ENCODE measurements at places on chromosomes 6 and 20. TPM values are rescaled to one million over a fixed set of nuclear protein-coding genes. Genes with fewer than 3 reads are reported as not detected.

- no peak for DNase-seq
- peaks cover 18% of the 10 kb centered on the region for H3K4me1 ChIP-seq
- H3K27ac ChIP-seq, result no peak overlapping the region
- no peaks in the 10 kb centered on the region for H3K27me3 ChIP-seq
Observed at GRCh38 chr6:20881365-20881764, 347.1 kb downstream of the CDKAL1 start.

- H3K27me3 ChIP-seq, result no peaks in the 10 kb centered on the region
- no peak overlapping the region for H3K4me3 ChIP-seq
- peaks cover 11% of the 10 kb centered on the region for H3K4me1 ChIP-seq
- no peak for DNase-seq
Observed at GRCh38 chr20:32780749-32781655, 18.8 kb downstream of the DNMT3B start.

GRCh38 chr6:31079656-31080261, 32.6 kb downstream of the C6orf15 start:
- H3K36me3 ChIP-seq, result no peaks in the 10 kb centered on the region
- peaks cover 16% of the 10 kb centered on the region for H3K4me1 ChIP-seq
- H3K27ac ChIP-seq, result no peak overlapping the region
- no peaks in the 10 kb centered on the region for H3K27me3 ChIP-seq

DNA sequence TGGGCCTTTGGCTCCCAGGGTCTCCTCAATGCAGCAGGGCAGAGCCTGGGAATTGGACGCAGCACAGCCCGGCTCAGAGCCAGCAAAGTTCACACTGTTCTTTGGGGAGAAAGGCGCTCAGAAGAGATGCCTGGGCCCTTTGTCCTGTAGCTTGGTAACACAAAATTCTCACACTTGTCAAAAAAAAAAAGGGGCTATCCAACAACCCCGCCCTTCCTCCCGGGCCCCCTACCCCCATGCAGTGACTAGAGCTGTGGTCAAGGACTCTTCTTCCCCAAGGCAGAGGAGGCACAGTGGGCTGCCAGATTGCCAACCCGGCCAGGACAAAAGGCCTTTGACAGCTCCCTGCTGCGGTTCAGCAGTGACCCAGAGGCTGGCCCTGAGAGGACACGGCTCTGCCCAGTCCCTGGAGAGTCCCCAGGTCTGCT, 2.0 kb downstream of the NKAIN4 start:
- no peak for DNase-seq
- peaks cover 26% of the 10 kb centered on the region for H3K4me1 ChIP-seq
- H3K27ac ChIP-seq, result no peak overlapping the region
- no peak overlapping the region for H3K4me3 ChIP-seq

GRCh38 chr6:2782825-2783187, 17.6 kb downstream of the WRNIP1 start:
- no peaks in the 10 kb centered on the region for H3K4me1 ChIP-seq
- no peak overlapping the region for H3K4me3 ChIP-seq
- H3K27me3 ChIP-seq, result no peaks in the 10 kb centered on the region
- no peak overlapping the region for H3K27ac ChIP-seq
- H3K36me3 ChIP-seq, result peaks cover 58% of the 10 kb centered on the region

DNA sequence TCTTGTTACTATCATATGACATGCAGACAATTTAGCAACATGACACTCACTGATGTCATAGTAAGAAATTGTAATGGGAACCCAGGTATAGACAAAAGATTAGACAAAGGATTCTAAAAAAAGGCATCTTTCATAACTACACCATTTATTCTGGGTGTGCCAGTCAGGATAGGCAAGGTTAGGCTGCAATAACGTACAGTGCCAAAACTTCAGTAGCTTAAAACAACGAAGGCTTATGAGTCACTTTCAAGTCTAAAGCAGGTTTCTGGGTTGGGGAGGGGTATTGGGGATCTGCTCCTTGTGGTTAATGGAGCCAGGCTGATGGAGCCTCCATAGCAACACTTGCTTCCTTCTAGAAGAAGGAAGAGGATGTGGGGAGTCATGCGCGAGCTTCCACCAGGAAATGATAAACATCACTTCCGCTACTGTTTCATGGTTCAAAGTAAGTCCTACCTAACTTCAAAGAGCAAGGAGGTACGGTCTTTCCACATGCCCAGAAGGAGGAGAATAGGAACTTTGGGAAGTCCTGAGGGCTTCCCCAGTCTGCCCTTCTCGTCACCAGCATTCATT, 2.0 kb upstream of the GTSF1L start:
- H3K36me3 ChIP-seq, result no peaks in the 10 kb centered on the region
- DNase-seq, result no peak
- no peaks in the 10 kb centered on the region for H3K4me1 ChIP-seq
- peaks cover 14% of the 10 kb centered on the region for H3K27me3 ChIP-seq
- no peak overlapping the region for H3K4me3 ChIP-seq

DNA sequence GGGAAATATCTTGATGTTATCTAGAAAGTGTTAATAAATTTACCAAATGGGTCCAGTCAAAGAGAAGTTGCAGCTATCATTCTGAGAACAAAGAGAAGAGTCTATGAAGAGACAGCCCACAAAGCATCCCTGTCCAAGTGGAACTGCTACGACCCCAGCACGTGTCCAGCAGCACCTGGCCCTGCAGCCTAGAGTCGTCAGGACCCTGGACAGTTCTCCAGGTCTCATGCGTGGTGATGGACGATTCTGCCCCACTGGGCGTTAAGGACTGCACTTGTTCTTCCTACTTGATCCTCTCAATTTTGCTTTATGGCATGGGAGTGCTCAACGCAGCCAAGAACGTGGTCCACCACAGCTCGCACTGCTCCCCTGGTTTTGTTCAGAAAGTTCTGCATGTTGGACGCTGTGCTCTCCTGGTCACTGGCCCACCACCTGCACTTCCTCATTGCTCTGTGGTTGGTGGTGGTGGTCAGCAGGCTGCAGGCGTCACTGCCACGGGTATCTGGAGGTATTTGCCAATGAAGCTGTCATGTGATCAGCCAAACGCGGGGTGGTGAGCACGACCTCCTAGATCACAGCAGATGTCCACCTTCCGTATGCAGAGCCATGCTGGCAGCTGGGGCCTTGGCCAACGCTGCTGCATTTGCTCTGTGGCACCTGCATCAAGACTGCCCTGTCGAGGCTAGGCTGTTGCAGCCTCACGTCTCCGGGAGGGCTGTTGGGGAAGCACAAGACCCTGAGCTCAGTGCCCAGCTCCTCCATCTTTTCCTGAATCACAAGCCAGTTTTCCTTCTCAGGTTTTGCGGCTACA, 356.4 kb downstream of the CDH4 start:
- H3K36me3 ChIP-seq, result no peaks in the 10 kb centered on the region
- DNase-seq, result peak; percentile 11
- no peaks in the 10 kb centered on the region for H3K27me3 ChIP-seq
- H3K4me1 ChIP-seq, result no peaks in the 10 kb centered on the region
- H3K4me3 ChIP-seq, result no peak overlapping the region

DNA sequence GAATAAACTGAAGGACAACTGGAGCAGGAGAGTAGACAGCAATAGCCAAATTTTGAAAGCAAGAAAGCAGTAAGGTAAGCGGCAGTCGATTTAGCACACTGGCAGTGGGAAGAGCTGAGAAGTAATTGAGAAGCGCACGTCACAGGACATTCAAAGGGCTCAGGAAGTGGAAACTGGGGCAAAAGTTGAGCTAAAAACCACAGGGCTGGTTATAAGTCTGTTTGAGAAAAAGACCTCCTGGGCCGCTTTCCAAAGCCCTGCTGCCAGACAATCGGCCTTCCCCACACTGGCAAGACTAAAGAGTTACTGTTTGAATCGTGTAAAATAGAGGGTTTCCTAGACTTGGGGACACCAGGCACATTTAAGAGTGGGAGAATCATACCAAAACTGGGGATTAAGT, 161.4 kb downstream of the DNAH8 start:
- H3K4me1 ChIP-seq, result peaks cover 6% of the 10 kb centered on the region
- H3K4me3 ChIP-seq, result no peak overlapping the region
- no peaks in the 10 kb centered on the region for H3K36me3 ChIP-seq
- DNase-seq, result no peak

GRCh38 chr20:2169456-2170088, 67.9 kb downstream of the STK35 start:
- no peak overlapping the region for H3K4me3 ChIP-seq
- H3K27me3 ChIP-seq, result peaks cover 54% of the 10 kb centered on the region
- H3K4me1 ChIP-seq, result peaks cover 6% of the 10 kb centered on the region
- DNase-seq, result no peak
- no peak overlapping the region for H3K27ac ChIP-seq
- no peaks in the 10 kb centered on the region for H3K36me3 ChIP-seq

DNA sequence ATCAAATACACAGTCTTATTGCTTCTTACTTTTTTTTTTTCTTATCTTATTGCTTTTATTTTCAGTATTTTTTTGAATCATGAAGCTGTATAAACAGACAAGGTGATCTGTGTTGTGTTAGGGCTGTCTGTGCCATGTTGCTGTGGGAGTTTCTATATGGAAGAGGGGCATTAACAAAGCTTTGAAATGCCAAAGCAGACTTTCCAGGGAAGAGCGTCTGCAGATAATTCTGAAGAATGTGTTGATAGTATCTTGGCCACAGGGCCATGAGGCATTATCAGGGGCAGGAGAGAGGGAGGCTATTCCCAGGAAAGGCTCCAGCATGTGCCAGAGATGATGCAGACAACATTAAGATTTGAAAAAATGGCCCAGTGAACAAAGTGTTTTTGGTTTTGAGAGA, 354.5 kb downstream of the UTRN start:
- no peaks in the 10 kb centered on the region for H3K4me1 ChIP-seq
- no peaks in the 10 kb centered on the region for H3K36me3 ChIP-seq
- H3K27ac ChIP-seq, result no peak overlapping the region
- no peak overlapping the region for H3K4me3 ChIP-seq

GRCh38 chr20:38261054-38261390, 487 bp upstream of the KIAA1755 start:
- H3K4me1 ChIP-seq, result peaks cover 9% of the 10 kb centered on the region
- H3K4me3 ChIP-seq, result no peak overlapping the region
- H3K27me3 ChIP-seq, result peaks cover 18% of the 10 kb centered on the region
- DNase-seq, result no peak
- H3K36me3 ChIP-seq, result no peaks in the 10 kb centered on the region

GRCh38 chr20:54112221-54112884, 42.0 kb upstream of the BCAS1 start:
- peaks cover 24% of the 10 kb centered on the region for H3K4me1 ChIP-seq
- DNase-seq, result peak; percentile 72
- no peaks in the 10 kb centered on the region for H3K36me3 ChIP-seq
- H3K27ac ChIP-seq, result no peak overlapping the region
- no peak overlapping the region for H3K4me3 ChIP-seq

- peaks cover 21% of the 10 kb centered on the region for H3K4me1 ChIP-seq
- peak overlapping the region; percentile 67 for H3K27ac ChIP-seq
- H3K27me3 ChIP-seq, result no peaks in the 10 kb centered on the region
- H3K36me3 ChIP-seq, result no peaks in the 10 kb centered on the region
Observed at GRCh38 chr20:53873230-53873604, 197.2 kb downstream of the BCAS1 start.

DNA sequence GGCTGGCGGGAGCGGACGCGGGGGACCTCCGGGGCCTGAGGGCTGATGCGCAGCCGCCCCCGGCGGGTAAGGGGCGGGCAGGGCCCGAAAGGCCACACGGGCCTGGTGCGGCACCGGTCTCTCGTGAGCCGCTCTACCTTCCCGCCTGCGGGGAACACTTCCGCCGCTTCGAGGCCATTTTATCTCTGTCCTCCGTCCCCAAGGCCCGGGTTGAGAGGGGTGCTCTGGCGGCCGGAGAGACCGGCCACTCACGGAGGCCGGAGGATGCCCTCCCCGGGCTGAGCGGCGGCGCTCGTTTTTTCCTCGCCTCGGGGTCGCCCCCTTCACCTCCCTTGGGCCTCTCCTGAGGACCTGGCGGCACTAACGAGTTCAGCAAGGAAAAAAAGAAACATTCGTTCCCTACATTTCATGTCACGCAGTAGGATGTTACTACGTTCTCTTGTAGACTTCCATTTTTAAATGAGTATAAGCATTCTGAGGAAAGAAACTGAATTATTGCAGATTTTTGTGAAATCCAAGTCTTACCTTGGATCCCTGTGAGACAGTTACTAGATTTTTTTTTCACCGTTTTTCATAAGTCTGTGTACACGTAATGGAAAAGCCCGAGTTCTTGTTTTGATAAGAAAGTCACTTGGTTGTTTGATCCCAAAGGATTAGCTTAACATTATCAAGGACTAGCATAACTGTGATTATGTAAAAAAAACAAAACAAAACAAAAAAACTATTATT, 575 bp downstream of the WTAP start:
- peaks cover 61% of the 10 kb centered on the region for H3K36me3 ChIP-seq
- peak; percentile 39 for DNase-seq

DNA sequence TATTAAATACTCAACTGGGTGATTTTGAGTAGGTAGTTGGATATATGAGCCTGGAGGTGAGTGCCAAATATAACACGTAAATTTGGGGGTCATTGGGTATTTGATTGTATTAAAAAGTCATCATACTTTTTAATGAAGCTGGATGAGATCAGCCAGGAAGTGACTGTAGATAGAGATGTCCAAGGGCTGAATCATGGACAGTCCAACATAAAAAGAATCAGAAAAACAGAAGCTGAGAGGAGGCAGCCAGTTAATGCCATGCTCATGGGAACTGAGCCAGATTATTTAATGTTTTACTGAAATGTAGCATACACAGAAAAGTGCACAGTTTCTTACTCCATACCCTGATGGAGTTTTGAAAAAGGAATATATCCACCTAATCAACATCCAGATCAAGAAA, 435.5 kb upstream of the PLCB4 start:
- no peaks in the 10 kb centered on the region for H3K27me3 ChIP-seq
- no peak overlapping the region for H3K27ac ChIP-seq
- no peaks in the 10 kb centered on the region for H3K4me1 ChIP-seq

- no peak overlapping the region for H3K27ac ChIP-seq
- no peak for DNase-seq
- peaks cover 16% of the 10 kb centered on the region for H3K4me1 ChIP-seq
- peaks cover 6% of the 10 kb centered on the region for H3K36me3 ChIP-seq
Observed at GRCh38 chr6:37495244-37495934, 4.3 kb downstream of the CCDC167 start.

DNA sequence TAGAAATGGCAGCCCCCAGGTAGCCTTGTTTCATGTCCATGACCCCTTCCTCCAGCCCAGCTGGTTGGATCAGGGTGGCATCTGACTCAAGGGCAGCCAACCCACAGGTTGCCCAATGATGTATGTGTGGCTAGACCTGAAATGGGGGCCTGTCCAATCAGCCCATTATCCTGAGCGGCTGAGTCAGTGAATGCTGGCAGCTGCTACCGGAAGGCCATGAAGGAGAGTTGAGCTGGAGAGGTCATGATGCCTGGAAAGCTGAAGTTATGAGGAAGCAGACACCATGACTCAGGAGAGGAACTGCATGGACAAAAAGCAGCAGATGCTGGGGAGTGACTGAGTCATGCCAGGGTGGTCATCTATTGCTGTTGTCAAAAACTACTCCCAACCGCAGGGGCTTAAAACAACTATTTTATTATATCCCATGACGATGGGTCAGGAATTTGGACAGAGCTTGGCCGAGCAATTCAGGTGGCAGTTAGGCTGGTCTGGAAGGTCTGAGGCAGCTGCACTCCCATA, 67.3 kb downstream of the MDGA1 start:
- DNase-seq, result peak; percentile 99
- H3K27ac ChIP-seq, result no peak overlapping the region
- no peak overlapping the region for H3K4me3 ChIP-seq

- H3K27ac ChIP-seq, result peak overlapping the region; percentile 1
- H3K4me3 ChIP-seq, result no peak overlapping the region
- DNase-seq, result no peak
- no peaks in the 10 kb centered on the region for H3K27me3 ChIP-seq
Observed at GRCh38 chr6:108222504-108222903, 38.3 kb downstream of the SNX3 start.

Gene ATG5
- 26.4 TPM for total RNA-seq

Gene SLC25A27
- 36.9 TPM for total RNA-seq

Gene ABHD16B
- total RNA-seq, result not detected

Gene GNRH2
- total RNA-seq, result 1.0 TPM

Gene PAK5
- total RNA-seq, result not detected

Gene STX11
- 1.1 TPM for total RNA-seq

Gene SCUBE3
- not detected for total RNA-seq

Gene TFAP2B
- not detected for total RNA-seq

Gene B3GALT4
- total RNA-seq, result 0.58 TPM

Gene C6orf52
- total RNA-seq, result 5.0 TPM

Gene MCHR2
- not detected for total RNA-seq
